Stimulated activated naive CD4-positive, alpha-beta T cell (primary cell): ENCODE measurements at places on chromosomes 2 and 18.

- no peak for DNase-seq
Measured at GRCh38 chr2:11874861-11875260, 128.4 kb downstream of the LPIN1 start.

- no peak for DNase-seq
Measured at GRCh38 chr18:41732356-41732755, 222.7 kb upstream of the PIK3C3 start.

GRCh38 chr2:37744010-37744409, 72.6 kb upstream of the CDC42EP3 start:
- no peak for DNase-seq

DNA sequence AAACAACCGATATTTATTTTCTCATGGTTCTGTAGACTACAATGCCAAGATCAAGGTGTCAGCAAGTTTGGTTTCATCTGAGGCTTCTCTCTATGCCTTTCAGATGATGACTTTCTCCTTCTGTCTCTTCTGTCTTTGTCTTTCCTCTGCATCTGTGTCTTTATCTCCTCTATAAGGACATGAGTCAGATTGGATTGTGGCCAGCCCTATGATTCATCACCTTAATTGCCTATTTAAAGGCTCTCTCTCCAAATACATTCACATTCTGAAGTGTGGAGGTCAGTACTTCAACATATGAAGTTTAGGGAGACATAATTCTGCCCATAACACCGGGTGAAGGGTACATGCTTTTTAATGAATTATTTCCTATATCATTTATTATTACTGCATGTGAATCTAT, 71.2 kb upstream of the CNTNAP5 start:
- DNase-seq = no peak

DNA sequence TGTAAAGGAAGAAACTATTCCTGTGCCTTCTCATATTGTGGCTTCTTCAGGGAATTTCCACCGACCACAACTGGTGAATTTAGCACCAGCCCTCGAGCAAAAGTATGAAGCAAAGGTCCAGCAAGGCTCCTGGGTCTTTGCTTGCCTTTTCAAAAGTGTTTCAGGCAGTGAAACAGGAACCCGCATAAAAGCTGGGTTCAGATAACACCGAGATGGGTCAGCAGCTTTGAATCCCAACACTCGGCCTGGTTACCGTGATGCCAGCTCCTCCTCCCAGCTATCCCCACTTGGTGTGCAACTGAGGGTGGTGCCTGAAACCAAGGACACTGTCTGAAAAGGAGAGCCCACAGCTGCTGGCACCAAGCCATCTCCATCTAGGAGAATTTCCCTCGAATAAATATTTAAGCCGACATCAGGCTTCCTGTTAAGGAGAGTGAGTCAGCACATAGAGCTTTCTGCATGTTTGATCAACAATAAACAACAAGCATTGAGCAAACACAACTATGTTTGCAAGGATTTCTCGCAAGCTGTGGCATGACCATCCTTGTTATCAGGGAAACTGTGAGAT, 69.5 kb downstream of the ANTXR1 start:
- DNase-seq = no peak

GRCh38 chr2:80737047-80737446, 432.5 kb upstream of the LRRTM1 start:
- no peak for DNase-seq

GRCh38 chr2:237390235-237390634, 23.7 kb downstream of the COL6A3 start:
- DNase-seq = no peak

DNA sequence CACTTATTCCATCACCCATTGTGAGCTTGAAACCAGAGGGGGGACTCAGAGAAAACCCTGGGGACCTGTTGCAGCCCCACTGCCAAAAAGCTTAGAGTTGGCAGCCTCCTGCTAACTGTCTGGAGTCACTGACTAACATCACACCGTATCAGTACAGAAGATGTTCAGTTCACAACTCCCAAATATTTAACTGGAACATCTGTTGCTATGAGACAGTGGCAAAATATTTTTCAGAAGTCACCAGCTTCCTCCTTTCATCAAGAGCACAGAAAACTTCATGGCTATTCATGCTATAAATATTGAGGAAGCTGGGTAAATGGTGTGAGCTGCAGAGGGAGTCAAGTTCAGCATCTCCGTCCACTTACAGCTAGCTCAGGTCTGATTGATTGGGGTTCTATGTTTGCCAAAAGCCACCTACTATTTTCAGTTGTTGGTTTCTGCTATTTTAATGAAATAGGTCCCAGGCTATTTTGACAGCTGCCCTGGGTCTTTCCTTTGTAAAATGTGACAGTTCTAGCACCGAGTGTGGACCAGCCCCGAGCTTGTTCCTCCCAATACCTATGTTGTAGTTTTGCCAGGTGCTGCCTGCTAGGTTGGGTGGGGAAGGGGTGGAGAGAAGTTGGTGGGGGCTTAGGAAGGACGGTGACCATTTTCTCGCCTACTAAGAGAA, 9.8 kb downstream of the TUBB6 start:
- DNase-seq = no peak
